HTR-8/SVneo (cell line): ENCODE measurements at places on chromosomes 11 and 22.

DNA sequence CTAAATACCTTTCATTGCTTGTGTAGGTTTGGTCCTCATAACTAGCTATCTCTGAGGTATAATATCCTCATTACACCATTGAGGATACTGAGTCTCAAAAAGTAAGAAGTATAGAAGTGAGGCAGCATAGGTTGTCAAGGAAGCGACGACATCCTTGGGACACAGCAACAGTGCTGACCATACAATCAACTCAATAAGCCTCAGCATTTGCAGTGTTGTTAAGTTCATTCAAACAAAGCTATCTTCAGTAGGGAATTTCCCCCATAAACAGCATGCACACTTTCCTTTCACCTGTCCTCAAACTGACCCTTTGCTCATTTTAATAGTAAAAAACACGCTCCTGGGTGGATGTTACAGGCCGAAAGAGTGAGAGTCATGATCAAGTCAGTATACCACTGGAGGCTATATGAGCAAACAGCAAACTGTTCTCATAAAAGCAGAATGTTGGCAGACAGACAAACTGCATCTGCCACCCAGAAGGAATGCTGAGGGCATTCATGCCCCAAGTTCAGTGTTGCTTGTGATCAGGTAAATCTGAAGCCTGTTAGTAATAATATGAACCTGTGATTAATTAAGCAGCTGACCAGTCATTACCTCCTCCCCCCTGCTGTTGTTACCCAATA lies 756.2 kb upstream of the TENM4 start:
- no peak for DNase-seq

DNA sequence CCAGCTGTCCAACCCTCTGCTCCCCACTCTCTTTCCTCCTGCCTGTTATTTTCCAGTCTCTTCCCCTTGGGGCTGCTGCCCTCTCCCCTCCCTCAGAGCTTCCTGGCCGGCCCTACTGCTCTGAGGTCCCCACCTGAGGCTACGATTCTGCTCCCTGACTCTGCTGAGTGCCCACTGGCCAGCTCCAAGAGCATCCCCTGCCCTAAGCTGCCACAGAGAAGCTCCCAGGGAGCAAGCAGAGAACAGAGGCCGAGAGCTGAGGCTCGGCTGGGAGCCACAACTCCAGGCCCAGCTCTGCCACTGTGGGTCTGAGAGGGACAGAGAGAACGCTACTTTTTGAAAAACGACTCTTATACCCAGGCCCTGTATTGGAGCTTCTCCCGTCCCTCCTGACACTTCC lies 61.1 kb downstream of the CHRDL2 start:
- DNase-seq, result no peak

DNA sequence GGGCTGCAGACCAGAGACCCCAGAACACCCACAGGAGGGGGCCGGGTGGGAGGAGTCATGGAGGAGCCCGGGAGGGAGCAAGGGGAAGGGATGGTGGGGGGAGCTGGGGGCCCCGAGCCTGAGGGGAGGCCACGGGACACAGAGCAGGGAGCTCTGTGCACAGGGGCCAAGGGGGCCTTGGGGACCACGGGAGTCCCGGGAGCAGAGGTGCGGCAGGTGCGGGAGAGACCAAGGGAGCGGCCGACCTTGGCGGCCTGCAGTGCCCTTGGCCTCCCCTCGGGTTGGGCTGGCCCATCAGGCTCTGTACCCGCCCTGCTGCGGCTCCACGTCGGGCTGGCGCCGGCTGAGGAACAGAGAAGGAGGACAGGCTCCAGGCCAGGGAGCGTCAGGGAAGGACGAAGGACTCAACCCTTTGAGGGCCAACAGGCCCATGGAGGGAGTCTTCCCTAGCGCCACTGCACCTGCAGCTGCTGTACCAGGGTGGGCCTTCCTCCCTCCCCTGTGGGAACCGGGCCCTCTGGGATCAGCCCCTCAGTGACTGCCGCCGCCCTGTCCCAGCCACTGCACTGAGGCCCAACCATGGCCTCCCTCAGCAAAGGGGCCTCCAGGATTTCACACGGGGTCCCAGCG lies 17.8 kb upstream of the BRSK2 start:
- no peak for DNase-seq

DNA sequence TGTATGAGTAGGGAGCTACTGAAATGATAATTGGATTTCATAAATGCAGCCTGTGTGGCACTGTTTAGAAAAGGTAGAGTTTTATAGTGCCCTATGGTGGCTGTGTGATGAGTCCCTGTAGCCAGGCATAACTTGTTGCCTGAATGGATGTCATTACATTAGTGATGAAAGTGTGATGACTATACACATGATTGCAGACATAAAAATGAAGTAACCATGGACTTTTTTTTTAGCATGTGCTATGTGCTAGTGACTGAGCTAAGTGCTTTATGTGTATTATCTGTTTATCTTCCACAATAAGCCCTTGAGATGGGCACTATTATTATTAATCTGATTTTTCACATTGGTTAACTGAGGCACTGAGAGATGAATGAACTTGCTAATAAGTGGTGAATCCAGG lies 13.5 kb upstream of the GRAMD1B start:
- no peak for DNase-seq

GRCh38 chr11:8913961-8914660 lies 3.1 kb downstream of the AKIP1 start:
- DNase-seq, result no peak
